Tongue (tissue), 3 donors: ENCODE measurements at places on chromosomes 1 and 21. TPM values are rescaled to one million over a fixed set of nuclear protein-coding genes. Genes with fewer than 3 reads are reported as not detected.

The ZBTB7B gene
- total RNA-seq: 24.9 TPM

The CELA2A gene
- total RNA-seq: not detected

The TMCO4 gene
- 5.8 TPM for total RNA-seq

The HENMT1 gene
- total RNA-seq: 15.1 TPM

The NPPB gene
- not detected for total RNA-seq

The ADCY10 gene
- 0.21 TPM for total RNA-seq

GRCh38 chr21:15054089-15054488 is 10.7 kb downstream of the NRIP1 start:
- no peak for DNase-seq

DNA sequence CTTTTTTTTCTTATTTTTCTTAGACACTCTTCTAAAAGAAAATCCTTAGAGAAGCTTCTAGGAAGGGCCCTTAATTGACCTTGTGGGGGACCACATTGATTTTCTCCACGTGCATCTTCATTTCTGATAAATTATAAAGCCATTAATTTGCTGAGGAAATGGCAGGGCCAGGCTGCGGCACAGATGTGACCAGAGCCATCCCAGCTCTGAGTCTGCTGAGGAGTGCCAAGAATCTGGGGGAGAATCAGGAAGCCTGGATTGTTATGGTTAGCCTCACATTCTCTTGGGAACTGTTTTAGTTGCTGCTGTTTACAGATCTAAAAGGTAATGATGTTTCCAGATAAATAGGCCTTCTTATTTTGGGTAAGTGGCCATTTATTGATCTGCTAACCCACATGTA is 16.2 kb downstream of the PROX1 start:
- DNase-seq: peak; percentile 46
